Thymus (tissue), 14 donors: ENCODE measurements at places on chromosomes 4 and X.

GRCh38 chrX:104742355-104742754, 176.4 kb downstream of the IL1RAPL2 start:
- DNase-seq = no peak

DNA sequence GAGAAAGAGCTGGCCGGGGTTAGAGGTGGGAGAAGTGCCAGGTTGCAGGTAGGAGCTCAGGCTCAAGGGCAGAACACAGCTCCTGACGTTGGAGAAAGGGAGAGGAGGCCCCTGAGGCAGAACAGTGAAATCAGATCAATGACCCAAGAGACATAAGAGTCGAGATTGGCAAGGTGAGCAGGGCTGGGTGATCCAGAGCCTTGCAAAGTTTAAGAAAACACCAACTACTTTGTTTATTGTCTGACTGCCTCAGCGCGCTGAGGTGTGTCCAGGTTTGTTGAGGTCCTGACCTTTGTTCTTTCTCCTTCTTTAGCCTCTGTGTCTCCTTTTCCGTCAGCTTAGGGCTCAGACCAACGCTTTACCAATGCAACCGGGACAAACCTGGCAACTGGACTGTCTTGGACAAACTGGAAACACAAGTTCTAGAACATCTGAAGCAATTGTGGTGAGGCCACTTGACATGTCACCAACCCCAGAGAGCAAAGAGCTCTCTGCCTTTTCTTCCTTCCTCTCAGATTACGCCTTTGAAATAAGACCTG, 28.3 kb downstream of the CHRNA9 start:
- no peak for DNase-seq

DNA sequence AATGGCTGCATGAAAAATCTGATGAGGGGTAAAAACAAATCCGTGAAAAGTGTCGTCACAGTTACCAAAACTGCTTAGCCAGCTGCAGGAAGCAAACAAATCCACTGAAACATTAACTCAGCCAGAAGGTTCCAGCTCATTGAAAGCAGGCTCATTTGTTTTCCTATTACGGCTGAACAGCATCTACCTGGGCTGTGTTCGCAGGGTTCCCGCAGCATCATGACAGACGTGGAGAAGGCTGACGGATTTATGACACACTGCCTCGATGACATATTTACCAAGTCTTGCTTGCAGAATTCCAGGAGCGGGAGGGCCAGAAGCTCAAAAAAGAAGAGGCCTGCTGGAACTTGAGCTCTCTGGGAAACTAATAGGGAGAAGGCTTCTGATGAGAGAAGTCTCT, 781.1 kb downstream of the RAB28 start:
- DNase-seq = no peak

- DNase-seq = no peak
Observed at GRCh38 chr4:163048447-163048846, 118.2 kb downstream of the NAF1 start.

- no peak for DNase-seq
Observed at GRCh38 chr4:173046818-173047217, 121.8 kb upstream of the GALNT7 start.

DNA sequence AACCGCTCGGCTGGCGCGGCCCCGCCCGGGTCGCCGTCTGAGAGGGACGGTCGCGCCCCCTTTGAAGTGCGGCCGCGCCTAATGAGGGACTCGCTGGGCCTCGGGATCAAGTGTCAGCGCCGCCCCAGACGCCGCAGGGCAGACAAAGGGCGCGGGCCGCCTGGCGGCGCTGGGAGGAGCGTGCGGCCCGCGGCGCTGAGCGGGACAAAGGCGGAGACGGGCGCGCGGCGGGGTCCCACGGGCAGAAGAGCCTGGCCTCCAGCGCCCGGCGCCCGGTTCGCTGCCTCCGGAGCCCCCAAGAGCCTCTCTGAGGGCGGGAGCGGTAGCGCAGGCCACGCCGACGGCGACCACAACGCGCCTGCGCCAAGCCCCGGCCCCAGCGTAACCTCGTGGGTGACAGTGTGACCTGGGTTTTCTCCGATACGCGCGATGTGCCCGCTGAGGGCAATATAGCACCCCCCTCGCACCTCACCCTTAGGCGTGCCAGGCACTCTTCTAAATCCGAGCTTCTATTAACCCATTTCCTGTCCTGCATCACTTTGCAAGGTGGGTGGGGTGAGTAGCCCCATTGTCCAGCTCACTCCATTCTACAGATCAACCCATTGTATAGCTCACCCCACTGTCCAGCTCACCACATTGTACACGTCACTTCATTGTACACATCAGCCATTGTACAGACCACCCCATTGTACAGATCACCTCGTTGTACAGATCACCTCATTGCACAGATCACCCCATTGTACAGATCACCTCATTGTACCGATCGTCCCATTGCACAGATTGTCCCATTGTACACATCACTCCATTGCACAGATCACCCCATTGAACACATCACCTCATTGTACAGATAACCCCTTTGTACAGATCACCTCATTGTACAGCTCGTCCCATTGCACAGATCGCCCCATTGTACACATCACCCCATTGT, 33.7 kb upstream of the STX18 start:
- DNase-seq = peak; percentile 37

GRCh38 chr4:188130355-188130754, 8.9 kb upstream of the TRIML1 start:
- no peak for DNase-seq

- DNase-seq = peak; percentile 22
Observed at GRCh38 chr4:156971676-156972378, at the start of gene PDGFC. TSS of gene PDGFC (minus strand) at chr4:156971799. CDS start at chr4:156970903, 896 bp downstream.

- DNase-seq = no peak
Observed at GRCh38 chrX:120463241-120463640, 5.9 kb downstream of the LAMP2 start.

GRCh38 chrX:57528670-57529255, 63.0 kb upstream of the ZXDB start:
- no peak for DNase-seq

GRCh38 chrX:136907621-136908020, 27.1 kb upstream of the RBMX start:
- no peak for DNase-seq

- DNase-seq = no peak
Observed at GRCh38 chr4:10664408-10664807, 20.2 kb downstream of the CLNK start.

DNA sequence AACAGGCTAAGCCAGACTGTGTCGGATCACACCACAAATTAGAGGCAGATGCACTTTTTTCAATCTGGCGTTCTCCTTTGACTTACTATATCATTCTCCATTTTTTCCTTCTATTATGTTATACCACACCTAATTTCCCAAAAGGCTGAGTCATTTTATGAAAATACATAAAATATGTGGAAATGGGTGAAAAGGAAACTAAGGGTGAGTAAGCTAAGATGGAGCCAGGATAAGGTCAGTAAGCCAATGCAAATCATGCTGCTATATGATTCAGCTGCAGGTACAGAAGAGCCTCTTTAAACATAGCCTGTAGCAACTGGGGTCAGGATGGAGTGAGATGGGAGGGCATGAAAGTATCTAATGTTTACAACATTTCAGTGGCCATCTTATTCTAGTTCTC, 94.0 kb upstream of the TEX13A start:
- DNase-seq = no peak

GRCh38 chr4:14234307-14234706, 606.8 kb upstream of the BOD1L1 start:
- no peak for DNase-seq

DNA sequence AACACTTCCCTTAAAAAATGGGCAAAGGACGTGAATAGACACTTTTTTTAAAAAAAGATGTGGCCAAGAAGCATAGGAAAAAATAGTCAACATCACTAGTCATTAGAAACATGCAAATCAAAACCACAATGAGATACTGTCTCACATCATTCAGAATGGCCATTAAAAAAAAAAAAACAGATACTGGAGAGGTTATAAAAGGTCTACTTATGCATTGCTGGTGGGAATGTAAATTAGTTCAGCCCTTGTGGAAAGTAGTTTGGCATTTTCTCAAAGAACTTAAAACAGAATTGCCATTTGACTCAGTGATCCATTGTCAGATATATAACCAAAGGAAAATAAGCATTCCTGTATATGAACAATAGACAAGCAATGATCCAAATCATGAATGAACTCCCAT, 352.8 kb upstream of the EPHA5 start:
- no peak for DNase-seq

- DNase-seq = no peak
Observed at GRCh38 chr4:42906891-42907759, 14.6 kb downstream of the GRXCR1 start.

DNA sequence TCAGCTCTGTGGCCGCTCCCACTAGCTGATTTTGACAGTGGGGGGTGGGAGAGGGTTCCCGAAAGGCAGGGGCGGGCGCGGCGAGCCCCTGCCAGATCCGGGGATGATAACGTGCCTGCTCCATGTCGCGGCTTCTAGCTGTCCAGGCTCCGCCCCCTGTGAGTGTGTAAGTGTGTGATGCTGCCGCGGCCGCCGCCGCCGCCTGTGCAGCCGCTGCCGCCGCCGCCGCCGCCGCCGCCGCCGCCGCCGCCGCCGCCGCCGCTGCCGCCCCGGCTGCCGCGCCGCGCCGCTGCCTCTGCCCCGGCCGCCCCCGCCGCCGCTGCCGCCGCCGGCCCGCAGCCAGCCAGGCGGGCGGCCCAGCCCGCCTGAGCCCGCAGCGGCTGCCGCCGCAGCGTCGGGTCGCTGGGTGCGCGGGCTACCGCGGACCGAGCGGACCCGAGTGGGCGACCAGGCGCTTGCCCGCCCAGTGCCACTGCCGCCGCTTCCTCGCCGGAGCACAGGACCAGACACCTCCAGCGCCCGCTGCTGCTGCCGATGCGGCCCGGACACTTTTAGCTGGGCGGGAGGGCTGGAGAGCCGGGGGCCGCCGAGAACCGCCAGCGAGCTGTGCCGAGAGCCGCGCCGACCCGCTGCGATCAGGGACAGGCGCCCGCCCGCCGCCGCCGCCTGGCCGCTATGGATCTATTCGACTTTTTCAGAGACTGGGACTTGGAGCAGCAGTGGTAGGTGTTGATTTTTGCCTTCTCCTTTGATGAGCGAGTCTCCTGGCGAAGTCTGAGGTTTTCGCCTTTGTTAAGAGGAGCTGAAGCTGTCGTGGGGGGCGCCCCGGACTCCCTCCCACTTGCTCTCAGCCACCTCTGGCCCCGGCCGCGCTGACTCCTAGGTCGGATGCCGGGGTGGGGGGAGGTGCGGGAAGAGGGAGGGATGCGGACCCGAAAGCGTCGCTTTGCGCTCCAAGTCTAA, at the start of gene AFF2:
TSS of gene AFF2 (plus strand) at position 195 of the 963 bp plus-strand sequence. CDS start at position 676, 481 bp downstream.
- DNase-seq = no peak

- DNase-seq = no peak
Observed at GRCh38 chrX:148691456-148691855, 191.0 kb downstream of the AFF2 start.

- DNase-seq = no peak
Observed at GRCh38 chr4:566508-567295, 9.4 kb downstream of the TMEM271 start.

GRCh38 chrX:47283015-47283771, 50.4 kb downstream of the USP11 start:
- DNase-seq = no peak

DNA sequence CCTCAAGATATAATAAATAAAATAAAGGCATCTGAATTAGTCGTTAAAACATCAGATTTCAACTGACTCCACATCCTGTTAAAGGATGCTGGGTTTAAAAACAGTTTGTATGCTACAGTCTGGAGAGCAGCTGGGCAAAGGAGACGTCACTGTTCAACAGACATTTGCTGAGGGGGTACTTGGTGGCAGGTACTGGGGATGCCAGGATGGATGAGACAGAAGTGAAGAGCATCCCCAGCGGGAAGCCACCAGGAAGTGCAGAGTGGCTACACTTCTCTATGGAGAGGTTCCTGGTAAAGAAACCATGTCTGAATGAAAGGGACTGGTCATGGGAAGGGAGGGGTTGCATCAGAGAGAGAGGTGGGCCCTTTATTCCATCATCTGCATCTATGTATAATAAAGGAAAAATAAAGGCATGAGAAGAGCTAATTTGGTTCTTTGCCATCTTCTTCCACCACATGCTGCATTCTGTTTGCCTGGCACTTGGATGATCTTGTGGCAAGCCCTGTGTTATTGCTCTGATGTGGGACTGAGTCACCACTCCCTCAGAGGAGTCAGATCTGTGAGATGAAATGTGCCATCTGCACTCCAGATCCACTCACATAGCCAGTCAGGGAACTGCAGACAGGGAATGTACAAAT, 145.0 kb downstream of the SOWAHB start:
- no peak for DNase-seq

- no peak for DNase-seq
Observed at GRCh38 chr4:180134091-180134866, 2108.9 kb upstream of the TENM3 start.

DNA sequence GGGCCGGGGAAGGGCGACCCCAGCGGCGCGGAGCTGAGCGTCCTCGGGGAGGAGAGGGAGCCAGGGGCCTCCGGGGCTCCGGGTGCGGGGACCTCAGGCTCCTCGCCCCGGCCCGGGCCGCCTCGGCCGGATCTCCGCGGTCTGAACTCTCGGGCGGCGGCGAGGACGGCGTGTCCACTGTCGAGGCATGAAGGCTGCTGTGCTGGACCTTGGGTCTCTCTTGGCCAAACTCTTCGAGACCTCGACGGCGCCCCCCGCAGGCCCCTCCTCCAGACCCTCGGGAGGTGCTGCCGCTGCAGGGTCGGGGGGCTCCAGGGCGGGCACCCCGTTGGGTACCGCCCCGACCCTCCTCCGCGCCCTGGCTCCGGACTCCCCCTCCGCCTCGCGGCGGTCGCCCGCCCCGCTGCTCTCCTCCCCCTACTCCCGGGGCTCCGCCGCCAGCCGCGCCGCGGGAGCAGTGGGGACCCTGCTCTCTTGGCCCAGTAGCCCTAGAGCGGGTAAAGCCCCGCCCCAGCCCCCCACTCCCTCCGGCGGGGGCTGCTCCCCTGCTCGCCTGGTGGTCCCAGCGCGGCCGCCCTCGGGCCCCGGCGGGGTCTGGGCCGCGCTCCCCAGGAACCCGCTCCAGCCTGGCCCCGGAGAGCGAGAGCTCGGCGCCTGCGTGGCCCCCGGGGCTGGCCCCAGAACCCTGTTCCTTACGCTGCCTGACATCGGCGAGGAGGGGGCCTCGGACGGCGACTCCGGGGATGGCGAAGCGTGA, 564 bp downstream of the FAM149A start:
- DNase-seq = no peak

DNA sequence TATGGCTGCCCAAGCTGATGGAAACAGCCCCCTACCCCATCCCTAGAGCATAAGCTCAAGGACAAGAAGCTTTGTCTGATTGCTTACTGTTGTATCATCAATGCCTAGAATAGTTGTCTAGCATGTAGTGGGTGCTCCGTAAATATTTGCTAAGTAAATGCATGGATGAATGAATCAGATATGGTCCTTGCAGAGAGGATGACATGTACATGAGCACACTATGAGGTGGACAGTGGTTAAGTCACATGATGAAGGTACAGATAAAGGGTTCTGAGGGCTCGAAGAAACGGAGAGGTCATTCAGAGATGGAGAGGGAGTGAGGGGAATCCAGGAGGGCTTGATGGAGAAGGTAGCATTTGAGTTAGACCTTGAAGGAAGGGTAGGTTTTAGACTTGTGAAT, 214.2 kb downstream of the RBMX2 start:
- no peak for DNase-seq

DNA sequence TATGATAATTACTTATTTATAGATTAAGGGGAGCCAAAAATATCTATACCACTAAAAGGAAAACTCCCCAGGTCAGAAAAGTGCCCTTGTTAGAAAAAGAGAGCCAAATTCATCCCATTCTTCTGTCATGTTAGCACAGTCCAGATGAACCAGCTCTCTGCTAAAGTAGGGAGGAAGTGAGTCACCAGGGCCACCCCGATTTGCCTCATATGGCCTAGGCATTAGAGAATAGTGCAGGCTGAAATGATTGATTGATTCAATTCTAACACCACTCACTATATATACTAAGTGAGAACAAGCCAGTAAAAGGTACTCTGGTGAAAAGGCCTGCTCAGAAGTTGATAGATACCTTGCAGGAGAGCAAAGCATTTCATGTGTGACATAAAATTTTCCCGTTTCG, 94.5 kb downstream of the SRPX start:
- no peak for DNase-seq
